CD4-positive, CD25-positive, alpha-beta regulatory T cell (primary cell): ENCODE measurements at places on chromosomes 11 and 22. TPM values are rescaled to one million over a fixed set of nuclear protein-coding genes. Genes with fewer than 3 reads are reported as not detected.

DNA sequence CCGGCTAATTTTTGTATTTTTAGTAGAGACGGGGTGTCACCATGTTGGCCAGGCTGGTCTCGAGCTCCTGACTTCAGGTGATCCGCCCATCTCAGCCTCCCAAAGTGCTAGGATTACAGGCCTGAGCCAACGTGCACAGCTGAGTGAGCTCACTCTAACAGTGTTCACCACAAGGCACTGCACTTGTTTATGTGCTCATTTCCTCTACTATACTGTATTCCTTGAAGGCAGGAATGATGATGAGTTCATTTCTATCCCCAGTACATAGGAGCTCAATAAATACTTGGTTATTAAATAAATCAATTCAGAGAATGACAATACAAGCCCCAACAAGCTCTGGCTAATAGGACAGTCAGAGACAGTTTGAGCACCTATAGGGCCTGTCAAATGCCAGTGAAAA lies 29.1 kb downstream of the ALG8 start:
- no peak for DNase-seq
- peaks cover 37% of the 10 kb centered on the region for H3K36me3 ChIP-seq

DNA sequence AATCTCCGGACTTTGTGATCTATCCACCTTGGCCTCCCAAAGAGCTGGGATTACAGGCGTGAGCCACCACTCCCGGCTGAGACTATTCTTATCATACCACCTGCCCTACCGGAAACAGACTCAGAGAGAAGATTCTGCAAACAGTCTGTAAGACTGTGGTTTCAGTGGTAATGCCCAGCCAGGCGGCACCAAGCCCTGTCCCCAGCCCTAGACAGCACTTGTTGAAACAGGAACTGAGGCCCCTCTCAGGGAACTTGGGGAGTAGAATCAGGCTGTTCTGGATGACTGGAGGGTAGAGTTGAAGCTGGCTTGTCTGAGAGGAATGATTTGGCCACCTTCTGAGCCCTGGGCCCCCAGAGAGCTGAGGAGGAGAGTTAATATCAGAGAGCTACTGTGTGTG lies 1.3 kb upstream of the INSC start:
- no peaks in the 10 kb centered on the region for H3K36me3 ChIP-seq
- no peaks in the 10 kb centered on the region for H3K4me1 ChIP-seq
- peaks cover 2% of the 10 kb centered on the region for H3K27me3 ChIP-seq
- DNase-seq, result no peak

GRCh38 chr11:41400124-41400523 lies 59.3 kb downstream of the LRRC4C start:
- H3K4me1 ChIP-seq, result no peaks in the 10 kb centered on the region
- DNase-seq, result no peak
- no peaks in the 10 kb centered on the region for H3K36me3 ChIP-seq
- H3K27ac ChIP-seq, result no peak overlapping the region
- H3K27me3 ChIP-seq, result no peaks in the 10 kb centered on the region

GRCh38 chr11:6628526-6628925 lies 9.3 kb upstream of the TPP1 start:
- no peak overlapping the region for H3K27ac ChIP-seq
- DNase-seq, result no peak
- peaks cover 9% of the 10 kb centered on the region for H3K4me1 ChIP-seq
- no peaks in the 10 kb centered on the region for H3K36me3 ChIP-seq

DNA sequence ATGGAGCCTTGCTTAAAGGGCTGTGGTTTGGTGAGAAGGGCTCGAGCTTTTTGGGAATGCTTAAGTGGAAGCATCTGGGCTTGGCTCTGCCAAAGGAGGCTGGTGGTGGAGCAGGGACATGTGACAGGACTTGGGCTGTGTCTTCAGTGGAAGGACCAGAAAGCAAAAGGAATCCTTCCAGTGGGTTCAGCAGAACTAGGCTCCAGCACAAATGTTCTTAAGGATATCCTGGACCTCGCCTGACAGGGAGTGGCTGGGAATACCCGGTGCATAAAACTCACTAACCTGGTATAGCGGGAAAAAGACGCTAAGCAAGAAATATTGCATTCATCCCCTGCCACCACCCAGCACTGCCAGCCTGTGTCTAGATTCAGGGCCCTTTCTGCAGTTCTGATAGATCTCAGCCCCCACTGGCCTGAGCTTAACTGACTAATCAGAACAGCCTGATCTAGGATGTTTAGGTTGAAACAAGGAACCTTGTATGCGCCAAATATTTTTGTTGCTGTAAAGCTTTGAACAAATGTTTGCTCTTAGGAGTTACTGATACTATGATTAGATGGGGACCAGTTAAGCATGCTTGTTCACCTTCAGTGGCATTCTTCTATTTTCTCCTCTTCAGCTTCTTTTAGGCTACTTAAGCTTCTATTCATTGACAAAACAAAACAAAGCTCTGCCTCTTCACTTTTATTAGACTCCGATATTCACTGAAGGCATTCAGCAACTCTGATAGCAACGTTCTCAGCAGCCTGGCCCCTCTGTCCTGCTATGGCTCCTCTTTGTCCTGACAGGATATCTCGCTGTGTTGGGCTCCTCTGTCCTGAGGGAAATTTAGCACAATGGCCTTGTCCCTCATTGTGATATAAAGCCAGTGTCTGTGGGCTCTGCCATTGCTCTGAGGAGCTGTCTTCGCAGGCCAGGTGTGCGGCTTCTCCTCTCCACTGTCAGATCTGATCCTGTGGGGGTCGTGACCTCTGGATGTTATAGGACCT lies 25.0 kb downstream of the PPFIBP2 start:
- no peak for DNase-seq
- no peak overlapping the region for H3K27ac ChIP-seq
- no peaks in the 10 kb centered on the region for H3K36me3 ChIP-seq
- H3K4me1 ChIP-seq, result no peaks in the 10 kb centered on the region
- no peaks in the 10 kb centered on the region for H3K27me3 ChIP-seq

DNA sequence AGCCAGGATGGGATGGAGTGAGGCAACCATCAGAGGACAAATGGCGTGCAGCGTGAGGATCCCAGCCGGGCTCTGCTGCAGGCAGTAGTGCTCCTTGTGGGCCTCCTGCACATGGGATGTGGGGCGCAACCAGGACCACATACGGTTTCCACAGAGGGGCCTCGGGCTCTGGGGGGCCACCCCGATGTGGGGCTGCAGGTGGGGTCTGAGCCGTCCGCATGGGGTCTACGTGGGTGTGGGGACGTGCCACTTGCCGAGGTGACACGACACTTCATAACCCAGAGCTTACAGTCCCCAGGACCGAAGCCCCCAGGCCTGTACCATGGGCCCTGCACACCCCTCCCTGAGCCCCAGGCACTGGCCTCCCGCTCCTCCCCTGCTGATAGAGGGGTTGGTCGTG lies 10.8 kb downstream of the TTLL8 start:
- no peaks in the 10 kb centered on the region for H3K36me3 ChIP-seq
- H3K4me3 ChIP-seq, result no peak overlapping the region
- no peak overlapping the region for H3K27ac ChIP-seq
- peaks cover 8% of the 10 kb centered on the region for H3K4me1 ChIP-seq
- DNase-seq, result no peak
- H3K27me3 ChIP-seq, result no peaks in the 10 kb centered on the region

GRCh38 chr11:15665368-15665871 lies 550.7 kb downstream of the INSC start:
- no peaks in the 10 kb centered on the region for H3K36me3 ChIP-seq
- no peak overlapping the region for H3K27ac ChIP-seq
- H3K4me3 ChIP-seq, result no peak overlapping the region
- no peaks in the 10 kb centered on the region for H3K4me1 ChIP-seq

GRCh38 chr11:131653260-131653659 lies 282.8 kb downstream of the NTM start:
- H3K27ac ChIP-seq, result no peak overlapping the region
- no peaks in the 10 kb centered on the region for H3K4me1 ChIP-seq
- H3K27me3 ChIP-seq, result no peaks in the 10 kb centered on the region
- H3K4me3 ChIP-seq, result no peak overlapping the region

DNA sequence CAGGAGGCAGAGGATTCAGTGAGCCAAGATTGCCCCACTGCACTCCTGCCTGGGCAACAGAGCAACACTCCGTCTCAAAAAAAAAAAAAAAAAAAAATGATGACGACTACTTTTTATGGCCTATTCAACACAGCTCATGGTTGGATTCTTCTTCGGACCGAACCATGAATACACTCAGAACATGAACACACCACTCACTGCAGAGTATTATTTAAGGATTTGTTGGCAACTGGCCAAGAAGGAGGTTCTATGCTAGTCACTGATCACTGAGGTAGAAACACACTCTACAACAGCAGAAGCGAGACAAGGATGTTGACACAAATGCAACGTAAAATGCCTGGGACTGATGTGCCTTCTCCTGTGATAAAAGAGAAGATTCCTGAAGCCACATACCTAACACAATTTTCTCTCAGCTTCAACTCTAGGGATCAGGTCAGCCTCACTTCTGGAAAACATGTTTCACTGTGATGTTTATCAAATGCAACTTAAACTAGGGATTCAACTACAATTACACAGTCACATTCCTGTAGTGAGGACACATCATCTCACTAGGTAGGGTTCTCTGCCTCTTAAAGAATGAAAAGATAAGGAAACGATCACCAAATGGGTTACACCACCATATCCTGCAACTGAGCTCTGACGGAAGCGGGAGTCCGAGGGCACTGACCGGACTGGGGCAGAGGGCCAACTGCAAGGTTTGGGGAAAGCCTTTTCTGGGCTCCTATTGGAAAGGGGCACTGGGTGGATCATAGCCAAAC lies 82.5 kb downstream of the SGSM3 start:
- peak overlapping the region; percentile 11 for H3K4me3 ChIP-seq
- no peak for DNase-seq
- H3K36me3 ChIP-seq, result peaks cover 6% of the 10 kb centered on the region
- H3K4me1 ChIP-seq, result peaks cover 65% of the 10 kb centered on the region

TSGA10IP gene
- not detected for polyA plus RNA-seq

DNA sequence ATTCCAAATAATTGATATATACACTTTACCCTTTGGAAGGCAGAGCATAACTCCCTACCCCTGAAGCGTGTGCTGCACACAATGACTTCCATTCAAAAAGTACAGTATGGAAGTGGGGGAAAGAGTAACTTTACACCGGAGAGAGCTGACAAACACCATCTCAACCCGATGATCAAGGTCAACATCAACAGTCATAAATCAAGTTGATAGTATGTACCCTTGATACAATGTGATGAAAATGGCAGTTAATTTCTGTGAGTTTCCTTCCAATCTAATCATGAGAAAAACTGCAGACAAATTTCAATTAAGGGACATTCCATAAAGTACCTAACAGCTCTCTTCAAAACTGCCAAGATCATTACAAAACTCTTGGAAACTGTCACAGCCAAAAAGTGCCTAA lies 6.0 kb upstream of the DEUP1 start:
- peaks cover 2% of the 10 kb centered on the region for H3K27me3 ChIP-seq
- no peaks in the 10 kb centered on the region for H3K4me1 ChIP-seq
- DNase-seq, result no peak
- no peak overlapping the region for H3K27ac ChIP-seq
- H3K4me3 ChIP-seq, result no peak overlapping the region
- no peaks in the 10 kb centered on the region for H3K36me3 ChIP-seq

GRCh38 chr11:114348200-114349191 lies 51.8 kb downstream of the C11orf71 start:
- no peaks in the 10 kb centered on the region for H3K27me3 ChIP-seq
- no peak for DNase-seq
- no peak overlapping the region for H3K4me3 ChIP-seq

GRCh38 chr11:47626234-47626633 lies 16.1 kb downstream of the MTCH2 start:
- H3K4me3 ChIP-seq, result no peak overlapping the region
- peaks cover 79% of the 10 kb centered on the region for H3K36me3 ChIP-seq
- no peak for DNase-seq
- no peaks in the 10 kb centered on the region for H3K4me1 ChIP-seq
- H3K27ac ChIP-seq, result no peak overlapping the region

- H3K27me3 ChIP-seq, result no peaks in the 10 kb centered on the region
- no peak overlapping the region for H3K27ac ChIP-seq
- no peaks in the 10 kb centered on the region for H3K36me3 ChIP-seq
- DNase-seq, result no peak
- H3K4me3 ChIP-seq, result peak overlapping the region; percentile 76
Measured at GRCh38 chr11:132126973-132127899, 756.8 kb downstream of the NTM start.

GAB4 gene
- polyA plus RNA-seq, result not detected

DNA sequence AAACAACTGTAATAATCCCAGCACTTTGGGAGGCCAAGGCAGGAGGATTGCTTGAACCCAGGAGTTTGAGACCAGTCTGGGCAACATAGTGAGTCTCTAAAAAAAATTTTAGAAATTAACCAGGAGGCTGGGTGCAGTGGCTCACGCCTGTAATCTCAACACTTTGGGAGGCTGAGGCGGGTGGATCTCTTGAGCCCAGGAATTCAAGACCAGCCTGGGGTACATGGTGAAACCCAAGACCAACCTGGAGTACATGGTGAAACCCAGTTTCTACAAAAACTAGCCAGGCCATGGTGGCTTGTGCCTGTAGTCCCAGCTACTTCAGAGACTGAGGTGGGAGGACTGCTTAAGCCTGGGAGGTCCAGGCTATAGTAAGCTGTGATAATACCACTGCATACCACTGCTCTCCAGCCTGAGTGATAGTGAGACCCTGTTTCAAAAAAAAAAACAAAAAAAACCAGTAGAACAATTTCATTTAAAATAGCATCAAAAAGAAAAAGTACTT lies 11.2 kb downstream of the PI4KA start:
- no peaks in the 10 kb centered on the region for H3K36me3 ChIP-seq
- H3K27me3 ChIP-seq, result no peaks in the 10 kb centered on the region

DNA sequence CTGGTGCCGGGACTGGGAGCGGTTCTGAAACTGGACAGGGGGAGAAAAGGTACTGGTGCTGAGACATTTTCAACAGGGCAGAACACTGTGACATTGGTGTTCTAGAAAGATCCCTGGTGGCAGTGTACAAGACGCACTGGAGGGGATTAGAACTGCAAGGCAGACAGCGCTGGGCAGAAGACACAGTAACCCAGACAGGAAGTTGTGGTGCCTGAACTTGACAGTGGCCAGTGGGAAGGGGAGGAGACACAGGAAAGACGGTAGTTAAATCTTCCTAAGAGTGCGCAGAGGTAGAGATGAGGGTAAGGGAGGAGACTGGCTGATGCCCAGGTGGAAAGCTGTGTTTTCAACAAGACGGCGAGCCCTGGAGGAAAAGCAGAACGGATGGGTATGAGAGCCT lies 24.5 kb downstream of the FAM227A start:
- H3K4me3 ChIP-seq, result no peak overlapping the region
- no peaks in the 10 kb centered on the region for H3K4me1 ChIP-seq
- peak; percentile 46 for DNase-seq
- no peaks in the 10 kb centered on the region for H3K36me3 ChIP-seq
- H3K27me3 ChIP-seq, result no peaks in the 10 kb centered on the region
- no peak overlapping the region for H3K27ac ChIP-seq

LDHAL6A gene
- polyA plus RNA-seq, result 0.08 TPM

TM7SF2 gene
- polyA plus RNA-seq, result 8.4 TPM

DNA sequence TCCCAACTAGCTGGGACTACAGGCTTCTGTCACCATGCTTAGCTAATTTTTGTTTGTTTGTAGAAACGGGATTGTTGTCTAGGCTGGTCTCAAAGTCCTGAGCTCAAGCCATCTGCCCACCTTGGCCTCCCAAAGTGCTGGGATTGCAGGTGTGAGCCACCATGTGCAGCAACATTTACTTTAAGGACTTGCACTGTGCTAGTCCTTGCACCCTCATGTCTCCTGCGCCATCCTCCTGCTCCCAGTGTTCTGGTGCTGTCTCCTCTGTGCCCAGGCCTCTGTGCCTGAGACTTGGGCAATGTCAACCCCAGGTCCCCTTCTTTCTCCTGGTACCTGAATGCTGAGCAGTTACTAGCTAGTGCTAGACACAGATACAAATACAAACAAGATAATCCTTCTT lies 26.7 kb downstream of the WEE1 start:
- no peak for DNase-seq
- peaks cover 15% of the 10 kb centered on the region for H3K4me1 ChIP-seq
- H3K4me3 ChIP-seq, result no peak overlapping the region
- H3K27ac ChIP-seq, result no peak overlapping the region
